ENCODE measurements at places on chromosomes 2 and 18.
A peak's percentile ranks its signal among the peaks of the same experiment; 100 is the strongest.

GRCh38 chr2:28160986-28161425 is 231.7 kb upstream of the FOSL2 start:
- DNase-seq = no peak

DNA sequence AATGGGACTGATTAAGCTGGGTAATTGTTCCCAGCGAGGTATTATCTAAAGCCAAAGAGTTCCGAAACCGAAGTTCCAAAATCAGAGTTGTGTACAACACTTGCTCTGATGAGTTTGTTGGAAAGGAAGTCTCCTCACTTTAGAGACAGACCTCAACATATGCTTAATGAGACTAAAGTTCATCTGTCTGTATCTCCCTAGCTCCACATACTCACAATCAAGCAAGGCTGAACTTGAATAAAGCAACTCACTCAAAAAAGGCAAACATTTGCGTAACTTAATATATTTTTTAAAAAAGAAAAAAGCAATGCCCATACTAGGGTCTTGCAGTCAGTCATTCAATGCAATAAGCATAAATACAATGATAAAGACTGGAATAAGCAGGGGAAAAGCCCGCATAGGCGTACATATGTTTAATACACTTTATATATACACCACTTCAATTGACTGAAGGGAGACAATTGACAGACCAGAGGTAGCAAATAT is 60.0 kb downstream of the IRS1 start:
- DNase-seq = no peak

- DNase-seq = peak; percentile 84
Observed at GRCh38 chr2:121084130-121084680, 200.8 kb downstream of the TFCP2L1 start.

GRCh38 chr2:207142461-207142860 is 23.3 kb downstream of the KLF7 start:
- peak; percentile 34 for DNase-seq

DNA sequence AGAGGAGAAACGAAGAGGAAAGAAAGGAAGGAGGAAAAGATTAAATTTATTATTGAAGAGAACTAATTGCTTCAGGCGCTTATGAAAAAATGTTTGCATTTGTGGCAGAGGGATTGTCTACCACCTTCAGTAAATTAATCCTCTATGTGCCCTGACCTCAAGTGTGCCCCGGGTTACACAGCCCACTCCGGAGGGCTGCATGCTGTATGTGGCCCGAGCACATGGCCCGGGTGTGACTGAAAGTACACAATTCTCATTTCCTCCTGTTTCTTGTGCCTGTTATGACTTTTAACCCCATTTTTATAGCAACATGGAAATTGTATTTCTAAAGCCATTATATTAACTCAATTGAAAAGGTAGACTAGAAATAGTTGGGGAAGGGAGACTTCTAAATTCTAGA is 38.8 kb downstream of the ZEB2 start:
- no peak for DNase-seq

- DNase-seq = no peak
Observed at GRCh38 chr2:99659874-99660273, 170.1 kb upstream of the REV1 start.

Data from DMS79 treated with DMSO at 0.1 percent for 48 hours (cell line).